ENCODE measurements at places on chromosomes 12 and 14.

- no peak for DNase-seq
These were observed at the start of gene ZNF385A for GRCh38 chr12:54384591-54385041. Gene ZNF385A (minus strand): TSS chr12:54384733. CDS start chr12:54384514, 219 bp downstream.

DNA sequence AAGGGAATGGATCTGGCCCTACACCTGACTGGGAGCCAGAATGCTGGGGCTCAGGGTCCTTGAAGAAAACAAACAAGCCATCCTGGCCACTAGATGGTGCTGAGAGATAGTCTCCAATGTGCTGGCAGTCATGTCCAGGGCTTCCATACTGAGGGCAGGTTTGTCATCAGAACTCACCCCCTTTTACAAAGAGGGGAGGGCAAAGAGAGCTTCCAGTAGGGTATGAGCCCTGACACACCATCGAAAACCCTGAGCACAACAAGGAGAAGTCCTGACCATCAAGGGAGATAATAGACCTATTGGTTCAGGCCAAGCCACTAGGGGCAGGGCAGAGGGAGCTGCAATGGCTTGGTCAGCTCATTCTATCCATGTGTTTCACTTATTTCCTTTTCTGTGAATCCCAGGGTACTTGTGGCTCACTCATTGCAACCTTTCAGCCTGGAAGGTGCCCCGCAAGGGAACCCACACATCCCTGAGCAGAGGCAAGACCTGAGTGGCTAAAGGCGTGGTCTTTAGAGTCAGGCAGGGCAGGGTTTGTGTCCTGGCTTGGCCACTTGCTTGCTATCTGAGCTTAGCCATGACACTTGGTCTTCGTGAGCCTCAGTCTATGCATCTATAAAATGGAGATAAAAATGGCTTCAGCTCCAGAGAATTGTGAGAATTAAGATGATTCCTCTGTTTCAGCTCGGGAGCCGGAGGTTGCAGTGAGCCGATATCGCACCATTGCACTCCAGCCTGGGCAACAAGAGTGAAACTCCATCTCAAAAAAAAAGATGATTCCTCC lies 6.2 kb upstream of the PLEKHH1 start:
- peak; percentile 61 for DNase-seq

DNA sequence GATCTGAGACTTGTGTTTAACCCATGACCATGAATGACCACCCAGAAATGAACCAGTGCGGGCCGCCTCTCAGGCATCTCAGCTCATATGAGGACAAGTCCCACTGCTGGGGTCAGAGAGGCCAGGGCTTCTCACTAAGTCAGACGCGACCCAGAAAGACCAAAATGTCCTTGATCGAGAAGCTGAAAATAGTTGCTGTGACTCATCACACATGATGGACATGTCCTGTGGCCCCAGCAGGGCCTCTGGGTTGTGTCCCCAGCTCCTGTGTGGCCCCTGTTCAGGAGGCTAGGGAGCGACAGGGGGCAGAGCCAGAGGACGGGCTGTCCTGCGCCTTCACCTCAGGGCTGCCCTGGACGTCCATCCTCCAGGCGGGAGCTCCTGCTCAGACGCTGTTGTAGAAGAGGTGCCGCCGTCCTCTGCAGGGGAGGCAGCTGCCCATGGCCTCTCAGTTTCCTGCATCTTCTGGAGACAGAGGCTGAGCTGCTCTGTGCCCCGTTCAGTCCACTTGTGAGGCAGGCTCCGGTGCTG lies 29.0 kb upstream of the FAM181A start:
- DNase-seq = no peak

- no peak for DNase-seq
These were observed 24.9 kb downstream of the FRS2 start for GRCh38 chr12:69495071-69495470.

DNA sequence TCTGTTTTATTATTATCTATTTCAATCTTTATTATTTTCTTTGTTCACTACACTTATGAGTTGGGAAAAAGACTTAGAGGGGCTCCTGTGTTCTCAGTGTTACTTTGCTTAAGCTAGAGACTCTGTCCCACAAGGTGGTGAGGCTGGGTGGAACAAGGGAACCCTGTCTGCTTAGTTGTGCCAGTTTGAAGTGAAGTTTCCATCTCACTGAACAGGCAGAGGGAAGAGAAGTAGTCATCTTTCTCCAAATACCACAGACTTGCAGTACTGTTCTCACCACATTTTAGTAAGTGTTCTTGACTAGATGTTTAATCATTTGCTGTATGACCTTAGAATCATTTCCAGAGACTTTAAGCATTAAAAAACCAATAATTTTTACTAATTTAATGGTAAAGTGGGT lies 195.7 kb upstream of the NEDD1 start:
- DNase-seq = no peak

GRCh38 chr12:130765186-130765659 lies 49.1 kb upstream of the RIMBP2 start:
- peak; percentile 21 for DNase-seq

GRCh38 chr14:27725482-27725881 lies 1041.1 kb upstream of the FOXG1 start:
- DNase-seq = no peak

DNA sequence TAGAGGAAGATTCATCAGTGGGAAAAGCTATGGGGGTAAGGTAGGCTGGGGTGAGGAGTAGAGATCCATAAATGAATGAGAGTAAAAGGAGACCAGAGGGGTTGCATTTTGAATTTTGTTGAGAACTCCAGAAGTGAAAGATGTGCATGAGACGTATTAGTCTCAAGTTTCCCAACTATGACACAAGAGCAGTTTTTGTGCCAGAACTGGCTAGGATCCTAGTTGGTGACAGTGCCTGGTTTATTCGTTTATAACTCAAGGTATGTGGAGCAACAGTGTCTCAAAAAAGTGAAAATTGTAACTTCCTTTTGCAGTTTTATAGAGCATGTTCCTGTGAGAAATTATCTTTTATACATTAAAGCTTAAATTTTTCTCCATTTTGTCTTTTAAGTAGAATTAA lies 377.0 kb downstream of the NPAS3 start:
- peak; percentile 64 for DNase-seq

DNA sequence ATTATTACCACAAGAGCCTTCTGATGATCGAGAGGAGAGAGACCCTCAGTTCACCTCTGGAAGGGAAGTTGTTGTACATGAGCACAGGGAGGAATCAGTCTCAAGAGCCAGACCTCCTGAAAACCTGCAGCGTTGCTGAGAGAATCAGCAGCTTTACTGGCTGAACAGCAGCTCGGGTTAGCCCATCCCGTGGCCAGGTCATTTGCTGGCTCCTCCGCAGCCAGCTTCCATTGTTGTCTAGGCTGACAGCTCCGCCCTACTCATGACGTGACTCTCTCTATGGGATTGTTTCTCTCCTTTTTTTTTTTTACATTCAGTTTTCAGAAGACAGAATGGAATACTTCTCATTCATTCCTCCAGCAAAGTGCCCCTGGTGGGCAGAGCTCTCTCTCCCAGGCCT lies 69.9 kb downstream of the TGFB3 start:
- DNase-seq = peak; percentile 72

- DNase-seq = peak; percentile 68
These were observed 507 bp downstream of the SPTSSA start for GRCh38 chr14:34461334-34462131.

GRCh38 chr14:53567236-53567780 lies 389.3 kb downstream of the BMP4 start:
- DNase-seq = no peak

GRCh38 chr14:45083617-45083975 lies 320 bp upstream of the PRPF39 start:
- DNase-seq = no peak

DNA sequence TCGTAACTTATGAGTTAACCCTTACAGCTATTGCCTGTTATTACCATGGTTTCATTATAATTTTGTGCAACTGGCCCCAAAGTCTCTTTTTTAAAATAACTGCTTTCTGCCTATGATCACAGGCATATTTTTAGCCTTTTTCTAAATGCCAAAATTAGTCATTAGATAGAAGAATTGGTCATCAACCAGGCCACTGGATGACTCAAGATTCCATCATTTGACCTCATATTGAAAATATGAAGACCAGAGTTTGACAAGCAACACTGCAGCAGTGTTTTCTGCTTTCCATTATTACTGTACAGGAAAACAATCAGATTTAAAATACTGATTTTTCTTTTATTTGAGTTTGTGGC lies 54.7 kb upstream of the OTOGL start:
- DNase-seq = no peak

DNA sequence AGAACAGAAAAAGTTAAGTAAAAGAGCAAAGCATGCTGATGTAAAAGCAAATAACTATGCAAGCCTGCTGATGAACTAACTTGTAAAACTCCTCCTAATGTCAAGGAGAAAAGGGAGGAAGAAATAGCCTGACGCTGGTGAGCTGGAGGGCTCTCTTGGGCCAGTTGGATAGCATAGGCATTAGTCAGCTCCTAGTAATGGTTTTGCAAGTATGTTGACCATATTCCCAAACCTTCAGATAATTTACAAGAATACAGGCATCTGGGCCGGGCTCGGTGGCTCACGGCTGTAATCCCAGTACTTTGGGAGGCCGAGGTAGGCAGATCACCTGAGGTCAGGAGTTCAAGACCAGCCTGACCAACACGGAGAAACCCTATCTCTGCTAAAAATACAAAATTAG lies 871.4 kb downstream of the C12orf50 start:
- no peak for DNase-seq

DNA sequence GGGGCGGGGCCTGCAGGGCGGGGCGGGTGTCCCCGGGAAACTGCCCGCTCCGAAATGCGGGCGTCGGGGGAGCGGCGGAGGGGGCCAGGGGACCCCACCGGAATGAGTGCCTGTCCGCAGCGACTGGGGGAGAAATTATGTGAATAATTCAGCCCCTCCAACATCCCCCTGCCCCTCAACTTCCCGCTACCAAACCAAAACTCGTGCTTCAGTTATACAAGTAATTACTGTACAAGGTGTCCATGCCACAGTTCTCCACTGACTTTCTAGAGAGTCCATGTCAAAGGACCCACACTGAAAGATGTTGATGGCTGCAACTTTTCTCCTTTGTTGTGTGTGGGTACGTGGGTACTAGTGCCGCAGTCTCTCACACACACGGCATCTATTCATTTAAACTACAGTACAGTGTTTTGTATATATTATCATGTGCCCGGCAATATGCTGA lies 414 bp upstream of the CDK17 start:
- no peak for DNase-seq

GRCh38 chr12:53756300-53757100 lies 4.7 kb upstream of the CISTR start:
- DNase-seq = no peak

DNA sequence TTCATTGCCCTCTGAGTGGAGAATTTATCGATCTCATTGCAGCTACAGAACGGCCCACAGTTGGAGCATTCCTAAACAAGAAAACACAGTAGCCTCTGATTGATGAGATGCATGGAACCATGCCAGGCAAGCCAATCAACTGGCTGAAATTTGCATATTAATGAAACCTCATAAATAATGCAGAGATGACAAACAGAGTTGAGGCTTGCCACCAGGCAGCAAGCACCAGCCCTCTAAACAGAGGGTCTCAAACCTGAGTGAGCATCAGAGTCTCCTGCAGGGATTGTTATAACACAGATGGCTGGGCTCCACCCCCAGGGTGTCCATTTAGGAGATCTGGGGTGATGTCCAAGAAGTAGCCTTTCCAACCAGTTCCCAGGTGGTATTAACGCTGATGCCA lies 60.9 kb upstream of the CMKLR1 start:
- DNase-seq = no peak

- no peak for DNase-seq
These were observed 8.1 kb downstream of the DNAI7 start for GRCh38 chr12:25186788-25187402.

DNA sequence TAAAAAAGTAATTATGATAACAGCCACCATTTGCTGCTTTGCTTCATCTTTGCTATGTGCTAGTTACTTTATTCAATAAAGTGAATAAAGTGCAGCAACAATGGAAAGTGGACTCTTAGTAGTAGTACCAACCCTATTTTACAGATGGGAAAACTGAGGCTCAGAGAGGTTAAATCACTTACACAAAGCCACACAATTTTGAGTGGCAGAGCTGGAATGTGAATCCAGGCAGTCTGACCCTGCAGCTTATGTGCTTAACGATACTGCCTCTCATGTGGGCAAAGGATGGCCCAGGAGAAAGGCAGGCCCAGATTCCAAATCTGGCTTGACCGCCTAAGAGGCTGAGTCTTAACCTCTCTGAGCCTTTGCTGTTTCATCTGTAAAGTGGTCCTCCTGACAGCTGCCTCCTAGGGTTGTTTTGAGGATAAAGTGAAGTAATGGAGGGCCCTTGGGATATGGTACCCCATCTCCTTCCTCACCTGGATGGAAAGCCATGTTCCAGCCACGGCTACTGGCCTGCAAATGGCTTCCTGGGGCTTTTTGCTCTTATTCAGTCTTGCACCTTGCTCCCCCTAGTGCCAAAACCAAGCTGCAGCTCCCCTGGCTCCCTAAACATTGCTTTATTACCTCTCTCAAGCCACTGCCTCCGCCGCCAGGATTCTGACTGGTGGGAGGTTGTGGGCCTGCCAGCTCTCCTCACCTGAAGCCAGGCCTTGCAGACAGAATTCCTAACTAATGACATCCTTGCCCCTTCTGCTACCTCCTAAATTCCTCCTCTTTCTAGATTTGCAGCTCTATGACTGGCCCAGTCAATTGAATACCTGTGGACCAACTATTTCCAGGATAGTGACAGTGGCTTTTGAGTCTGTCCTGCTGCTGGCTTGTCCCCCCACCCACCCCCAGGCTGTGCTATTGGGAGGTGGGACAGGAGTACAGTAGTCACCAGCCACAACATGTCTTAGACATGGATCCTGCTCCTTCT lies 283.3 kb upstream of the PWP1 start:
- peak; percentile 64 for DNase-seq

GRCh38 chr14:90489916-90490719 lies 93.3 kb downstream of the CALM1 start:
- DNase-seq = peak; percentile 61

GRCh38 chr14:97603201-97603600 lies 806.0 kb downstream of the VRK1 start:
- DNase-seq = no peak
